CD4-positive, alpha-beta T cell treated with Interleukin-1 beta for 1 hour (primary cell): ENCODE measurements at places on chromosomes 7 and 10.

DNA sequence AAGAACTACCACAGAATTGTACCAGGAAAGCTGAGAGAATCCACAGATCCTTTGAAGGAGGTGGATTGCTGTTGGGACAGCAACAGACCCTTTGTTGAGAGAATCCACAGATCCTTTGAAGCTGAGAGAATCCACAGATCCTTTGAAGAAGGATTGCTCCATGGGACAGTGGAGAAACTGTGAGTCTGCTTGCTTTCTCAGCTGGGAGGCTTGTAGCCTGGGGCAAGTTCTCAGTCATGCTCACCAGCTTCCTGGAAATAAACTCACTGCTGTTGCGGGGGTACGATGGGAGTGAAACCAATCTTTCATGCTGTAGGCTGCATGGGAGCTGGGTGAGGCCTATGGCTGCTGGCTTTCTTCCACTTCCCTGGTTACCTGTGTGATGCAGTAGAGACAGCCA lies 106.3 kb downstream of the C7orf25 start:
- no peak for DNase-seq

DNA sequence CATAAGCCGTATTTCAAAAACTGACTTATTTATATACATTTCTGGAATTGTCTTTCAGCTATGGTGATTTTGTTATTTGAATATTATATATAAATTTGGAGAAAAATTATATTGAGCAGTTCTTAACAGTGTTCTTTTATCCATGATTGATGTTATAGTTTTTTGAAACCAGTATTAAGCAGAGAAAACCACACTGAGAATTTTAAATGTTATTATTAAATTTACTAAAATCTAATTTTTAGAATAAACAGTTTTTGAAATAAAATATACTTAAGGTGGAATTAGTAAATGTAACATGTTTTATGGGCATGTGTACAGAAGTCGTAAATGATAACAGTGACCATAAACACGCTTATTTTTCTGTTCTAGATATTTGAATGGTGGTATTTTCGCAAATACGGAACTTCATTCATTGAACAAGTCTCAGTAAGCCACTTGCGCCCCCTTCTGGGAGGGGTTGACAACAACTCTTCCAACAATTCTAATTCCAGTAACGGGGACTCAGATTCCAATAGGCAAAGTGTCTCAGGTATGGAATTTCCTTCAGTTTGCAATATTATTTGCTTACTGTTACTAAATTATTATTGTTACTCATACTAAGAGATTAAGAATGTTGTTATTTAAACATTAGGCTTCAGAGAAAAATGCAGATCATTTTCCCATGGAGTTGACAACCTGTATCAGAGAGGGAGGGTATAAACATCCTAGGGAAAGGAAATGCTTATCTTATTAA lies 166.1 kb downstream of the ST7 start:
- DNase-seq = peak; percentile 75

GRCh38 chr10:70588255-70588654 lies 14.3 kb downstream of the PRF1 start:
- no peak for DNase-seq

GRCh38 chr10:91120348-91120747 lies 100.1 kb upstream of the PCGF5 start:
- DNase-seq = no peak

- no peak for DNase-seq
Observed at GRCh38 chr10:70234668-70235447, 1.6 kb upstream of the PPA1 start.

GRCh38 chr7:1992554-1992953 lies 240.2 kb downstream of the MAD1L1 start:
- DNase-seq = no peak
